ENCODE measurements at places on chromosomes 1 and 21.
A peak's percentile ranks its signal among the peaks of the same experiment; 100 is the strongest.

GRCh38 chr1:167555971-167556714 lies 2.6 kb upstream of the CREG1 start:
- peak; percentile 39 for DNase-seq

GRCh38 chr1:108521990-108522393 lies 37.9 kb upstream of the EEIG2 start:
- no peak for DNase-seq

- no peak for DNase-seq
Observed at GRCh38 chr1:27782950-27783349, 9.9 kb downstream of the STX12 start.

GRCh38 chr1:118826669-118827068 lies 161.5 kb downstream of the TBX15 start:
- DNase-seq = no peak

GRCh38 chr1:97621955-97622354 lies 298.9 kb downstream of the DPYD start:
- DNase-seq = no peak

- DNase-seq = no peak
Observed at GRCh38 chr1:22376001-22376400, 75.7 kb upstream of the ZBTB40 start.

- peak; percentile 19 for DNase-seq
Observed at GRCh38 chr1:42035205-42035829, 116.6 kb upstream of the HIVEP3 start.

Data from stimulated activated CD4-positive, alpha-beta T cell treated with anti-CD3 and anti-CD28 coated beads, Interleukin-1b, Interleukin-23, amount 100 ng/mL, for 1 hour (primary cell).